ENCODE measurements at places on chromosomes 2 and 18.

DNA sequence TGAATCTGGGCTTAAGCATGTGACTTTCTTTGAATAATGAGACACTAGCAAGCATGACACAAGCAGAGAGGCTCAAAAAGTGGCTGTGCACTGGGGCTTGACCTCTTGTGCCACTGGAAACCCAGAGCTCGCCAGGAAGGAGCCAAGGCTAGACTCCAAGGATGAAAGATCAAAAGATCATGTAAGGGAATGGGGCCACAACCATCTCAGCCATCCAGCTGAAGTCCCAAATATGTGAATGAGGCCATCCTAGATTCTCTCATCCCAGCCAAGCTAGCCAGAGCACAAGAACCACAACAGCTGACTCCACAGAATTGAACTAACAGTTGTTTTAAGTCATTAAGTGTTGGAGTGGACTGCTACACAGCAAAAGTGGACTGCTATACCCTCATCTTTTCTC, 288.1 kb downstream of the CCDC178 start:
- DNase-seq, result no peak

- DNase-seq, result no peak
Measured at GRCh38 chr18:9539283-9539682, 64.0 kb downstream of the RALBP1 start.

GRCh38 chr2:10501980-10502802, 54.1 kb upstream of the ODC1 start:
- DNase-seq, result no peak

GRCh38 chr2:197821550-197822289, 17.3 kb downstream of the PLCL1 start:
- no peak for DNase-seq

DNA sequence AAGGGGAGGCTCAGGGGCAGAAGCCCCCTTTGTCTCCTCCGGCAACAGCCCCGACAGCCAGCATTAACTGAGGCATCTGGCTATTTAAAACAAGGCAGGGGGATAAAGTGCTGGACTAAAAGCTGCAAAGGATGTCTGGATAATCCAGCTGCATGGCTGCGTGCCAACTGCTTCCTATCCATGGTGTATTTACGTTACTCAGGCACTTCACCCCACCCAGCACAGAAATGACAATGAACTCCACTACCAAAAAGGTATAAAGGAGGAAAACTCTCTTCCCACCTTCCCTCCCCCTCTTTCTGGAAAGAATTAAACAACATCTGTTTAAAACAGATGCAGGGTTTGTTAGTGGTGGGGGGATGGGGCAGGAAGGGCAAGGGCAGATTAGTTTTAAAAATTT, 82.5 kb downstream of the SPRED2 start:
- DNase-seq, result no peak

All from stimulated activated CD4-positive, alpha-beta T cell treated with anti-CD3 and anti-CD28 coated beads, Interleukin-15, amount 100 ng/mL, for 1 hour (primary cell).